Activated gamma-delta T cell treated with anti-CD3 and anti-CD28 coated beads, Interleukin-2, amount 50 U/mL, for 16 hours (primary cell): ENCODE measurements at places on chromosomes 7 and 10.

DNA sequence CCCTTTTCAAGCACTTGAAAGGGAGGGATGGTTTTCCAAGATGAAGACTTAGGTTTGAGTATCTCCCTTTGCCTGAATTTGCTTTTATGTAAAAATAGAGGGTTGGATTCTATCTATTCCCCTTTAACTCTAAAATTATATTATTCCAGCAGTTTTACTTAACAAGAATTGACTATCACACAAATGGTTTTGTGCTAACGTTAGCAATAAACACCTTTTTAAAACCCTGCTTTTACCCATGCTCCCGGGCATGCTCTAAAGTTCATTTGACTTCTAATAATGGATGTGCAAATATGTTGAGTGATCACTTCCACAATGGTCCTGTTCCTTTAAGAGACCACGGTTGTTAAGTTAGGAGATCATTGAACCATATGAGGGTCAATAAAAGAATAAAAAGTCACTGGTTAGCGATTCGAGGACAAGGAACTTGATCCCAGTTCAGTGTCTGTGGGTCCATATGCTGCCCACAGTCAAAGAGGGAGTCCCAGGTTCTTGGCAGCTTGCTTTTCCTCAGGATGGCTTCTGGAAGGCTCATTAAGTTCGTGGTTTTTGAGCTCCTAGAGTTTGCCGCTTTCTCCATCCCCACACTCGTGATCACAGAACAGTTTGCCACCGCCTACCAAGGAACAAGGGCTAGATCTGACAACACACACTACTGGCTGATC lies at the start of gene TMEM236:
Gene TMEM236, plus strand, starts transcription at position 421 of the 665 bp plus-strand sequence. Its CDS starts 95 bp downstream, at position 516.
- no peak for DNase-seq

- DNase-seq = no peak
These were observed 21.2 kb upstream of the LRRC4 start for GRCh38 chr7:128052404-128052803.

DNA sequence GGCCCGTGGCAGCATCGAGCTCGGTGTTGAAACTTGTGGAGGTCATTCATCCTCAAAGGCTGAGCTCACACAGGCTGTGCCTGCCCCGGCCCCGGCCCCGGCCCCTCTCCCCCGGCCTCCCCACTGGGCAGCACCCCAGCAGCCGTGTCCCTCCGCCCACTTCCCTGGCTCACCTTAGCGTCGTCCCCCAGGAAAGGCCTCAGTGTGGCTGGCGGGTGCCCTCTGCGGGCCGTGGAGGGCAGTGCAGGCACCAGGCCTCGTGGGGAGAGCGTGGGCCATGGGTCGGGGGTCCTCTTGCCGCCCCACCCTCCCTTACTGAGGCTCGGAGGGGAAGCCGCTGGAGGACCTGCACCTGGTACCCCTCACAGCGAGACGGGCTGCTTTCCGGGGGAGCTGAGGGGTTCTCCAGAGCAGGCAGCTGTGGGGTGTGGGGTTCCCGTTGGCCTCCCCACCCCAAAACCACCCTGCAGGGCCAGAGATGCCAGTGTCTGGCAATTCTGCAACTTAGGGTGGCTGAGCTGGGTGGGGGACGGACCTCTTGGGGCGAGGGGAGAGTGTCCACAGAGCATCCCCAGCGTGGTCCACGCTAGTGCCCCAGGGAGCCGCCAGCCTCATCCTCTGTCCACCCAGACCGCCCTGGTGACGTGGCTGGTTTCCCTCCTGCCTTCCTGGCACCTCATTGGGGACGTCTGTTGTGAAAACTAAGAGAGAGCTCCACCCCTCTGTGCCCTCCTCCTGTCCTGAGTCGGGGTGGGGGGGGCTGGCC lies 44.2 kb upstream of the DPYSL4 start:
- DNase-seq = no peak

- DNase-seq = no peak
These were observed at the start of gene PHKG1 for GRCh38 chr7:56092789-56093531. Gene PHKG1, minus strand, starts transcription at chr7:56092952. Its CDS starts 4,011 bp downstream, at chr7:56088941.
